ENCODE measurements at places on chromosomes 6 and 20. TPM values are rescaled to one million over a fixed set of nuclear protein-coding genes. Genes with fewer than 3 reads are reported as not detected.

Gene UBE3D
- 10.3 TPM for total RNA-seq

Gene KIAA0408
- 40.7 TPM for total RNA-seq

Gene IL20RA
- total RNA-seq = not detected

Gene TRAPPC3L
- total RNA-seq = not detected

Gene GNRH2
- 2.4 TPM for total RNA-seq

Gene DNMT3B
- total RNA-seq = 58.0 TPM

Gene SF3B5
- 164 TPM for total RNA-seq

Gene SNAP25
- 9.2 TPM for total RNA-seq

Gene SLC18B1
- total RNA-seq = 18.4 TPM

Gene XKR7
- total RNA-seq = 4.5 TPM

Gene GRM1
- total RNA-seq = 0.63 TPM

Gene HSD17B8
- total RNA-seq = 4.4 TPM

Gene DOK5
- 4.1 TPM for total RNA-seq
